ENCODE measurements at places on chromosomes 12 and 14. TPM values are rescaled to one million over a fixed set of nuclear protein-coding genes. Genes with fewer than 3 reads are reported as not detected.

The CS gene
- 213 TPM for total RNA-seq

DNA sequence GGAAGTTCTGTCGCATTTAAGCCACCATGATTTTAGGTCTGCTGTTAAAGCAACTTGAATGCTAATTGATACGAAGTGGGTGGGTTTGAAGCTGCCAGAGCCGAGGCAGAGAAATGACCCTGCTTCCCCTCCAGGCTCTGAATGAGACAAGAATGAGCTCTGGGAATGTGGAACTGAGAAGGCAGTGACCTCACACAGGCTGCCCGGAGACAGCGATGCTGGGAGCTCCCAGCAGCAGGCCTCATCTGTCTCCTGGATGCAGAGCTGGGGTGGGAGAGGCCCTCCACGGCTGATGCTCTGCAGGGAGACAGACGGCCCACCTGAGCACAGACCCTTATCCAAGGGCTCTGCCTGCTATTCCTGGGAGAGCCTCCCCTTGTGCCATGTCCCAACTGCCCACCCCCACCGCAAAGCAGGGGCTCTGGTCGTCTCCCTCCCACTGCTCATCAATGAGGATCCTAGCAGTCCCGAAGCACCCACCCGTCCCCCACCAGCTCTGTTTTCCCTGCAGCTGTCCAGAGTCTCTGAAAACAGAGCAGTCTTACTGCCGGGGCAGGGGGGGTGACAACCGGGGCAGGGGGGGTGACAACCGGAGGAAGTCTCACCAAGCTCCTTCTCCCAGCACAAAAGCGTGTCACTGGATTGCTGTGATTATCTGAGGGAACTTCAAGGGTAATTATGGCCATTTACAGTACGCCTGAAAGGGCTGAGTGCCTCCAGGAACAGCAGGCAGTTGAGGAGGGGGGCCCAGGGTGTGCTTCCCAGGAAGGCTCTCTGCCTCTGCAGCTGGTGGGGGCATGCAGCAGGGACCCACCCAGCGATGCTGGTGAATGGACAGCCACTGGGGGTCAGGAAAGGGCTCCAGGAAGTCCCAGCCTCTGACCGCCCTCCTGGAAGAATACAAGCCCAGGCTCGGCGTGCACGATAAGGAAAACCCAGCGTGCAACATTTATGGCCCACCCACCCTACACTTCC, 67.8 kb downstream of the CHGA start:
- DNase-seq: no peak

DNA sequence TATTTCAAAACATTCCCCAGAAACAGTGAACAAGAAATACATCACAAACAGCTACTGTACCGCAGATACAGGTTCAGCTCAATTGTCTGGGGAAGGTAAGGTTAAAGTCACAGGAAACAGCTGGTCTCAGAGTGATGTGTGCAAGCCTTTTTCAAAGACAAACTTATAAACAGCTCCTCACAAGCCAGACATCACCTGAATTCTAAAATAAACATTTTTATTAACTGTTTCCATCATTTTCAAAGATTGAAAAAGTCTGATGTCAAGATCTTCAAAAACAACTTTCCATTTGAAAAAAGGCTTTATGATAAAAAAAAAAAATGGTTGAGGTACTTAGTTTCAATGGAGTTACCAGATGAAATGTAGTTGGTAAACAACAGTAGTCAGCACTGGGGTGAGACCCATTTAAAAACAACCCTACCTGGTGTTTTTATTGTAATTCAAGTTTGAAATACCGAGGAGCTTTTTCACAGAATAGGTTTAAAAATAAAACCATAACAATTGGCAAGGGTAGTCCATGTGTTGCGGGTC, 4.0 kb downstream of the BTG1 start:
- no peak for DNase-seq

DNA sequence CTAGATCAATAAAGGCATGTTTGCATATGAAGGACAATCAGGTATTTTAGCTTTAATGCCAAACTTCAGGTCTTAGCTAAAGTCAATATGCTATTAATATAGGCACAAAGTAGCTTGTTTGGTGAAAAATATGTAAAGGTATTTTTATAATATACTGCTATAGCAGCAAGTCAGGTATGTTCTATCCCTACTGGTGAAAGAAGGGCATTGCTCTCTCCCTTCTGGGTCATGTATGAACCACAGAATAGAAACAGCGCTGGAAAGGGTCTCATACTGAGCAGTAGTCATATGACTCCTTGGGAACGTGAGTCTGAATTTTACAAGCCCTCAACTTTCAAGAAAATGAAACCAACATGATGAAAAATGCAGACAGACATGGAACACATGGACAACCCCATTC, 314.6 kb downstream of the GRIN2B start:
- DNase-seq: no peak

The IRF2BPL gene
- total RNA-seq: 45.9 TPM

- no peak for DNase-seq
Measured at GRCh38 chr14:54025661-54026060, 69.0 kb upstream of the BMP4 start.

GRCh38 chr14:101472518-101472849, 88.8 kb upstream of the DIO3 start:
- DNase-seq: no peak

DNA sequence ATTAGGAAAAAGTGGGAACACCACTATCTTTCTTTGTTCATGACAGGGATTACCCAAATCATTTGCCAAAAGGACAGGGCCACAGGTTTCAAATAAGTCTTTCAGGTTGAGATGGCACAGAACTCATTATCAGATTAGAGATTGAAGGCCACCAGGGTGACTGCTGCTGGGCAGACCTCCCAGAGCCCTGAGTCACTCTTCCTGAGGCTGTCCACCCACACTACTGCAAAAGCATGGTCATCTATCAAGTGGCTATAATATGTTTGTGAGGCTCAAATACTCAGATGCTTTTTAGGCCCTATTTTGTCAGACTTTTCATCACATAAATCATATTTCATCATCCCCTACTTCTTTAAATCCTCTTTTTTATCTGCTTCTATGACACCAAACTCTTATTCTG, 155.3 kb upstream of the CCDC196 start:
- no peak for DNase-seq

The PROX2 gene
- total RNA-seq: 0.08 TPM
